Left renal pelvis (tissue), 4 donors: ENCODE measurements at places on chromosomes 13 and 19.
A peak's percentile ranks its signal among the peaks of the same experiment; 100 is the strongest.

DNA sequence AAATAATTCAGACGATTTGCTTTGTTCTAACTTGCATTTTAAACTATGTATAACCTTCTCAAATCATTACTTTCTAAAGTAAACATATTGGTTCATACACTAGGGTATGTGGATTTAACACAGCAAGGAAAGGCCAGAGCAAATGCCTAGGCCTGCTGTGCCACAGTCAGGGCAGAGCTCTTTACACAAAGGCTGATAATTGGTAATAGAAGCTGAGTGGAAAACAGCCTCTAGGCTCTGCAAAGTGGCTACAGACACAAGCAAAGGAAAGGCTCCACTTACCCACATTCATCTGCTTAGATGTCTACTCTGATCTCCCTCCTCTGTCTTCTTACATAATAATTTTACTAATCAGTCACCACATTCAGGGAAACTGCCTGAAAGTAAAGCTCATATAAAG is 382.9 kb downstream of the OLFM4 start:
- no peak for DNase-seq

- no peak for DNase-seq
These were observed 2.8 kb downstream of the BRME1 start for GRCh38 chr19:13902993-13903555.

- DNase-seq, result no peak
These were observed 826.9 kb upstream of the PCDH9 start for GRCh38 chr13:68056816-68057710.

DNA sequence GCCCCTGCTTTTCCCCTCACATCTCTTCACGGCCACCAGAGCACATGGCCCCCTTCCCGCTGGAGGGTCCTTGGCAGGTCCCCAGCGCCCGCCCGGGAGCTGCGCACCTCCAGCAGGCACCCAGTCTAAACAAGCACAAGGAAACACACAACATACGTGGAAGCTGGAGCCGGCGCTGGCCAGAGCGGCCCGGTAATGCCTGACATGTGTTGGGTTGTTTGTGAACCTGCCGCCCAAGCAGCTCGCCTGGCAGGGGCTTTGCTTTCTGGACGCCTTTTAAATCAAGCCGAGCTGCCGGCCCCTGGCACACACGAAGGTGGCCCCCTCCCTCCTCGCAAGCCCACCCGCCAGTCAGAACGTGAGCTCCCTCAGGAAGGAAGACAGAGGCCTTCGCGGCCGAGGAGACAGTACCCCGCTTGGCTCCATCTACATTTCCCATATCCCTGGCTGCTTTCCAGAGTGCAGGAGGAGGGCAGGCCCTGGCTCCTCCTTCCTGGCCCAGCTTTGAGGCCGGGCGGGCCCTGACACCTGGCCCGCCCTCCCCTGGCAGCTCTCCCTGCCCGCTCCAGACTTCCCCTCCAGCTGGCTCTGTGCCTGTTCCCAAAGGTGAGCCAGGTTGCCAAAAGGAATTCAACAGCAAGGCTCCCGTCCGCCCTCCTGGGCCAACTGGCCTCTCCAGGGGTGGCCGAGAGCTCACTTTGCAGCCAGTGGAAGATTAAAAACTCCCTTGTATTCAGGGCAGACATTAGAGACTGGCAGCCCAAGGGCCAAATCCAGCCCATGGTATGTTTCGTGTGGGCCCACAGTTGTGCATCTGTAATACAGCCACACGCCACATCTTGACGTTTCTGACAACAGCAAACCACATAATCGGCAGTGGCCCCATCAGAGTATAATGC is 28.7 kb downstream of the COMP start:
- DNase-seq, result no peak

- peak; percentile 70 for DNase-seq
These were observed 452.7 kb downstream of the TSHZ3 start for GRCh38 chr19:30896554-30896953.

- no peak for DNase-seq
These were observed 55.4 kb downstream of the KCTD12 start for GRCh38 chr13:76830805-76831204.

GRCh38 chr19:6236310-6237291 is 43.2 kb downstream of the MLLT1 start:
- no peak for DNase-seq

DNA sequence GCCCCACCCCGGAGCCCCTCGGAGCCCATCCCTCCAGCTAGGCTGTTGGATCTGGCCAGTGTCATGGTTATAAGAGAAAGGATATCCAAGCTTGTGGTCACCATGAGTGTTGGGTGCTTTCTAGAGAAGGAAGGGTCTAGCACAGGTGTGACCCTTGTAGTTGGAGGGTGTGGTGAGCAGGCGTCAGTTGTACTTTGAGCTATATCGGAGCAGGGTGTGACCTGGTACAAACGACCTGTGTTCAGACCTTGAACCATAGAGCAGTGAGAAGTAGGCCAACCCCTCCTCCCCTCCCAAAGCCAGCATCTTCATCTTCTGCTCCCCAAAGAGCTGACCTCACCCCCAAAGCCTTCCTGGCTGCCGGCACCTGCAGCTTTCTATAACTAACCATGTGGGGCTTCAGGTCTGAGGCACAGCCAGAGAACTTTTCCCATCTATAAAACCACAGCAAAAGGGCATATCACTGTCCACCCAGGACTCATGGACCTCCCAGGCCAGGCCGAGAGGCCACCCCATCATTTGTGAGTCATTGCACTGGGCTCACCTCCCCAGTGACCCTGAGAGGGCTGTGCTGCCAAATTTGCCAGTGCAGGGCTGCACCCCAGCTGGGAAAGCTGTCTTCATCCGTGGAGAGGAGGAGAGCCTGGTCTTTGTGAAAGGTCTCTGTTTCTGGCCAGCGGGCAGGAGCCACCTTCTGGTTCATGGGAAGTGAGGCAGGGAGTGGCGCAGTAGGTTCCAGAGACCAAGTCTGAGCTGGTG is 14.2 kb downstream of the RAB8A start:
- no peak for DNase-seq

DNA sequence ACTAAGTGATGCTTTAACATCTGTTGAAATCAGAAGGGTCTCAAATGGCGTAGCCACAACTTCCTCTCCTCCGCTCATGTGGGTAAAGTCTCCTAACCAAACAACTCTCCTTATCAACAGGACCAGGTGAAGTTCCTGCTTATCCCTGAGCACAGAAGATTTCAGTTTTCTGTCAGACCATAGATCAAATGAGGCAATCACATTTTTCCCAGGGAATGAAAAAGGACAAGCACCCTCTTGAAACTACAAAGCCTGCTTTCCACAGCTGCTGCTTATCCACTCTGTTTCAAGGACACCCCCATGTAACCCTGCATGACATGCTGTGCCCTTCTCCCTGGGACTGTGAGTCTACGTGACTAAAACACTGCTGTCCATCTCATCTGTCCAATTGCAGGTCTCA is 788.3 kb upstream of the SLITRK5 start:
- no peak for DNase-seq

DNA sequence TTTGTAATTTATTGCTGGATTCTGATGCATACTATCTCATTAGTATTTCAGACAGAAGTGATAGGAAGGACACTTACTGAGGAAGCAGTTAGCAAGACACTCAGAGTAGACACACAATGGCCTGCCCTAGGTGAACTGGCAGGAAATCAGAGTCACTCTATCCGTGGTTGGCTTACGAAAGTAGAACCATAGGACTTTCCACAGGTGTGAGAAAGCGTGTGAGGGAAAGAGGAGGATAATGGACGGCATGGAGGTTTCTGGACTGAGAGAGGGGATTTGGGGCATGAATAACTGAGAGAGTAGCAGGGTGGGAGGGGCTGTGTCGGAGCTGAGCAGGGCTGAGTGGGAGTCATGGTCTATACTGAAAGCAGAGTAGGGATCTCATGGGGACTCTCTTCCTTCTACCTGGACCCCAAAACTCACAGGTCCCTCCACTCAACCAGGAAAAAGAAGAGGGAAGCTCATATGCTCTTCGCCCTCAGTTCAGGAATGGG is 18.7 kb upstream of the EID2 start:
- DNase-seq, result no peak

GRCh38 chr19:6564393-6564792 is 26.6 kb downstream of the CD70 start:
- DNase-seq, result no peak

DNA sequence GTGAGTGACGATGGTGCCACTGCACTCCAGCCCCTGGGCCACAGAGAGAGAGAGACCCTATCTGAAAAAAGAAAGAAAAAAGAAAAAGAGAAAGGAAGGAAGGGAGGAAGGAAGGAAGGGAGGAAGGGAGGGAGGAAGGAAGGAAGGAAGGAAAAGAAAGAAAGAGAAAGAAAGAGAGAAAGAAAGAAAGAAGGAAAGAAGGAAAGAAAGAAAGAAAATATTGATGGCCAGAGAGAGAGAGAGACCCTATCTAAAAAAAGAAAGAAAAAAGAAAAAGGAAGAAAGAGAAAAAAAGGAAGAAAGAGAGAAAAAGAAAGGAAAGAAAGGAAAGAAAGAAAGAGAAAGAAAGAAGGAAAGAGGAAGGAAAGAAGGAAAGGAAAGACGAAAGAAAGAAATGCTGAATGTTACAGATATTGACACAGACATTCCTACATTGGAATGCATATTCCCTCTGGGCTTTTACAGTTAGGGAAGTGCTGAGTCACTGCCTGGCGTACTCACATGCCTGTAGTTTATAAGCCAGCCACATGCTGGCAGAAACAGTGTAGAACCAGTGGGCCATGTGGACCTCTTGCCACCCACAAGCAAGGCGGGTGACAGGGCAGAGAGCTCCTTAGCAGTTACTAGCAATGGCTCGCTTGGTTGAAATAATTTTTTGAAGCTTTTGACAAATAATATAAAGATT is 34.6 kb upstream of the SLC46A3 start:
- DNase-seq, result no peak

DNA sequence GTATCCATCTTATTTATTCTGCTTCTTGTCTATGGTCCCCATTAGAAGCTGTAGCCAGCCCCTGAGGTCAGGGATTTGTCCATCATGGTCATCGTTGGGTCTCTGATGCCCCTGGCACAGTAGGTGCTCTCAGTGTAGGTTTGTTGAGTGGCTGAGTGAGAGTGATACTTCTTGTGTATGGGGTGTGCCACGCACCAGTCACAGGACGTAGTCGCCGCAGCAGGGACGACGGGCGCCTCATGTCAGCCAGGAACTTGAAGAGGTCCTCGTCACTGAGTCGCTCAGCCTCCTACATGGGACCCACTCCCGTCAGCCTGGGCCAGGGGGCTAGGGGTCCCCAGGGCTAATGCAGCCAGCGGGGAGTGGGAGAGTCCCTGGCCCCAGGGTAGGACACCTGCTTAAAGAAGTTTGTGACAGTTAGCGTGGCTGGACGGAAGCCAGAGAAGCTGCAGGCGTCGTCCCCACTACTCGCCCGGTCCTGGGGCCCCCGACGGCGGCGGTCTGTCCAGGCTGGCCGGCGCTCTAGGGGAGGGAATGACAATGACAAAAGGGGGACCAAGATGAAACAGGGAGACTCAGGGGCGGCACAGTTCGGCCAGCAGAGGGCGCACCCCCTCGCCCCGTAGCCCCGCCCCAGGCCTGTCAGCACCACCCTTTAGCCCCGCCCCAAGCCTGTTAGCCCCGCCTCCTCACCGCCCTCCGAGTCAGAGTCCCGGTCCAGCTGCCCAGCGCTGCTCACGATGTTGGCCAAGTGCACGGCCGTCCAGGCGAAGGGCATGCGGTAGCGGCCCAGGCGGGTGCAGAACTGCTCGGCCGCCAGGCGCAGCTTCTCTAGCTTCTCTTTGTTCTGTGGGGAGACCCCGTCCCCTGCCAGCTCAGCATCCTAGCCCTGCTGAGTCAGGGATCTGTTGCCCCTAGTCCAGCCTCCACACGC is 3.7 kb downstream of the ANGPTL8 start:
- DNase-seq, result no peak

GRCh38 chr19:16327911-16328823 is 3.5 kb downstream of the KLF2 start:
- DNase-seq, result no peak

- DNase-seq, result no peak
These were observed 44.5 kb upstream of the CLDN10 start for GRCh38 chr13:95507991-95508390.

GRCh38 chr19:18906605-18907519 is 10.9 kb upstream of the CERS1 start:
- no peak for DNase-seq

GRCh38 chr19:14686411-14686810 is 3.4 kb upstream of the ZNF333 start:
- DNase-seq, result no peak

DNA sequence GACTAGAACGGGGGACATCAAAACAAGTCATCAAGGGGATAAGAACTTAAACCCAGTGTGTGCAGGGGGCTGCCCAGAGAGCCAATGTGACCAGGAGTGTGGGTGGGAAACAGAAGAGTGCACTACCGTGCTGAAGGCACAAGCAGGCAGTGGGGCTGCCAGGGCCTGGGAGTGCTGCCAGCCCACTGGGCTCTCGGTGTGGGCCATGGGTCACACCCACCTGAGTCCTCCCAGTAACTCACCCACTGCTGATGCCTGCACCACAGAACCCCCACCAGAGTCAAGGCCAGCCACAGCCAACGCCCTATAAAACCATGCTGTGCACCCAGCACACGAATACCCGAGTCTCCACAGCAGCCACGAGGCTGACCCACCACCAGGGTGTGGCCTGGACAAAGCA is 8.5 kb downstream of the MED26 start:
- DNase-seq, result no peak

DNA sequence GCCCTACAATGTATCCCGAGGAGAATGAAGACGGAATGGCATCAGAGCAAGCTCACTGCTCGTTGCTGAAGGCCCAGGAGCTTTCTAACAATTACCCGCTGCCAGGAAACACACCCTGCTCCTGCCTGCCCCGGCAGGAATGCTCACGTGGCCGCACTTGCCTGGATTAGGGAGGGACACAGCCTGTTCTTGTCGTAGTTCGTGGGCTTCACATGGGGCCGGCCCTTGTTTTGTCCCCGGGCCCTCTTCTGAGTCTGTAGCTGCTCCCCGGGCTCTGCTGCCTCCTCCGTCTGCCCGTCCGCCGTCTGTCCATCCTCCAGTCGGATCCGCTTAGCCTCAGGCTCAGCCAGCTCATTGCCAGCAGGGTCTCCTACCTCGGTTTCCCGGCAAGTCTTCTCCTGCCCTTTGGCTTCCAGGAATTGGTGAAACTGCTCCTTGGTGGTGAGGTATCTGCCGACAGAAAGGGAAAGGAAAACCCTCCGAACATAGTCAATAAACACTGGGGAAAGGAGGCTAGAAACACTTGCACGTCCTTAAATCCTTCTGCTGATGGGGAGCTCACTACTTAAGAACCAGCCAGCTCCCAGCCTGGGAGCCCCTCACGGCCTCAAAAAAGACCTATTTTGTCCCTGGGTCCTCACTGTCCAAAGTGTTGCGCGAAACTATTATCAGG is 941 bp downstream of the DUS3L start:
- DNase-seq, result no peak

DNA sequence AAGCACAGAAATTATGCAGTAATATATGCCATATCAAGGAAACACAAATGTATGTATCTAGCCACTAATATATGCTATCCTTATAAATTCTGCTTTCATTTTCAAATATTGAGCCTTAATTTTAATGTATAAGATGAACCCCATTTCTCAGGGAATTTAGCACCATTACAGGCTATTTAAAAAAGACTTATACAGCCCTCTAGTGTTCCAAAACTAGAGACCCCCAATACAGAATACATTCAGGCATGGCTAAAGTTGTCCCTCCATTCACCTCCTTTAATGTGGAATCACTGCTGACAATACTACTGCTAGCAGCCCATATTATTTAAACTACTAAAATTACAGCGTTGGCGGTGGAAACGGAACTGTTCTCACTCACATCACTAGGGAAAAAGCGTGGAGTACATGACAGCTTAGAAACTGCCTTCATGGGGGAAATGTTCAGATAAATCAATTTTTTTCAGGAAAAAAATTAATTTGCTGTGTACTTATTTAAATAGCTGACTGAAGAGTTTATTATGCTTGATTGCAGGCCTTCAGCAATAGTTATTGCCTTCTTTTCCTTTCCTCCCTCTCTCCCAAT is 541.0 kb downstream of the PCDH9 start:
- no peak for DNase-seq

GRCh38 chr19:7905859-7906258 is 2.2 kb downstream of the MAP2K7 start:
- no peak for DNase-seq
